ENCODE measurements at places on chromosomes 3 and 15.

DNA sequence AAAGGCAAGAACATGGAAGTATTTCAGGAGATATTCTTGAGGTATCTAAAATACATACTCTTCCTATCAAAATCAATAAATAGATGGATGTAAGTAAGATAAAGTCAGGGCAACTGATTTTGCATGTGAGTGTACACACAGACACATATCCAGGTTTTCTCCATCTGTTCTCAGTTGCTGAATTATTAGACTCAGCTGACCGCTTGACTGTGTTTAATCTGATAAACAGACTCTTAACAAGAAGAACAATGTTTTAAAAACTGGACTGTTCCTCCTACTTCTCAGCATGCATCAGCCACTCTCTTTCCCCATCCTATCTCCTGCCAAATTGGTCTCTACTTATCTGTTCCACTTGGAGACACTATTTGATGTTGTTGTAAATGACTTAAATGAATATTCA, 73.5 kb downstream of the GOLGA8G start:
- peak; percentile 5 for DNase-seq

DNA sequence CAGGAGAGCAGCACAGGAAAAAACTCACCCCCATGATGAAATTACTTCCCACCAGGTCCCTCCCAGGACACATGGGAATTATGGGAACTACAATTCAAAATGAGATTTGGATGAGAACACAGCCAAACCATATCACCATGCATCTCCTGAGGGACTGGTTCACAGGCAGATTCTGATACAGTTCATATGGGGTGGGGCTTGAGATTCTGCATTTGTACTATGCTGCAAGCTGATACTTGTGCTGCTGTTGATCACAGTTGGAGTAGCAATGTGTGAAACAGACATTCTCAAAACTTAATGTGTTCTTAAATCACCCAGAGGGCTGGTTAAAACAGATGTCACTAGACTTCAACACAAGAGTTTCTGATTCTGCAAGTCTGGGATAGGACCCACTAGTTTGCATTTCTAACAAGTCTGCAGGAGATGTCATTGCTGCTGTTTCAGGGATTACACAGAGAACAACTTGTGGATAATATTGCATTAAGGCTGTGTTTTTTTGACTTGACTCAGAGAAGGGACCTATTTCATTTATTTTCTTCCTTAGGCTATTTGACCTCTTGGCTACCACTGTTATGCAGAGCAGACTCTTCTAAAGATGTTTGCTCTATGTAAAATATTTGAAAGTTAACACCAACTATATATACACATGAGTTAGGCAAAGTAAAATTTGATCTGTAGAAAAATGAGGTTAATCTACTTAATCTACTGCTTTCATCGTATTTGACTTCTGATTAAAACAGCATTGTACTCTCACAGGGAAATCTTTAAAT, 194.2 kb upstream of the CNTN3 start:
- DNase-seq = no peak

GRCh38 chr15:61621146-61621545, 392.0 kb upstream of the RORA start:
- no peak for DNase-seq

DNA sequence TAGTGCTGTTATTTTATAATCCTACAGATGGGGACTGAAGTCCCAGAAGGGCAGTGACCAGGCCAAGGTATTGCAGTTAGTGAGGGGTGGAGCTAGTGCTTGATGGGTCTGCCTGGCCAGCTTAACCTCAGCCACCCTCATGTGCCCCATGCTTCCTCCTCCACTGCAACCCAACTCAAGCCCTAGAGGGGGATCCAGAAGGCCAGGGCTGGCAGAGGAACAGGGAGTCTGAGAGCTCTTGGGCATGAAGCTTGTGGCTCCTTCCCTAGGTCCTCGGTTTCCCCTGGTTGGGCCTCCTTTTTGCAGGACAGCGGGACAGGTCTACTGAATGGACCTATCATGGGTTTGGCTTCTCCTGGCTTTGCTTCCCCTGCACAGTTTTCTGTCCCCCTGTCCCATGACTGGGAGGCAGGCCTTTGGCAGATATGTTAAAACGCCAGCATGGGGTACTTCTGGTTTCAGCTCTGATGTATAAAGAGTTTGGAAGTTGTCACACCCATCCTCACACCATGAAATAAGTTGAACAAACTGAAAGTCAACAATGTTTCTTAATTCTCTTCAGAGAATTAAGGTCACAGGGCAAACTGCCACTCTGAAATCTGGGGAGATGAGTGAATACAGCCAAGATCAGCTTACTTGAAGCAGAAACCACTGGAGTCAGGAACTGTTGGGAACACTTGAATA, 103.3 kb downstream of the SMAD6 start:
- DNase-seq = no peak

GRCh38 chr3:14285548-14285925, 106.9 kb downstream of the LSM3 start:
- no peak for DNase-seq

DNA sequence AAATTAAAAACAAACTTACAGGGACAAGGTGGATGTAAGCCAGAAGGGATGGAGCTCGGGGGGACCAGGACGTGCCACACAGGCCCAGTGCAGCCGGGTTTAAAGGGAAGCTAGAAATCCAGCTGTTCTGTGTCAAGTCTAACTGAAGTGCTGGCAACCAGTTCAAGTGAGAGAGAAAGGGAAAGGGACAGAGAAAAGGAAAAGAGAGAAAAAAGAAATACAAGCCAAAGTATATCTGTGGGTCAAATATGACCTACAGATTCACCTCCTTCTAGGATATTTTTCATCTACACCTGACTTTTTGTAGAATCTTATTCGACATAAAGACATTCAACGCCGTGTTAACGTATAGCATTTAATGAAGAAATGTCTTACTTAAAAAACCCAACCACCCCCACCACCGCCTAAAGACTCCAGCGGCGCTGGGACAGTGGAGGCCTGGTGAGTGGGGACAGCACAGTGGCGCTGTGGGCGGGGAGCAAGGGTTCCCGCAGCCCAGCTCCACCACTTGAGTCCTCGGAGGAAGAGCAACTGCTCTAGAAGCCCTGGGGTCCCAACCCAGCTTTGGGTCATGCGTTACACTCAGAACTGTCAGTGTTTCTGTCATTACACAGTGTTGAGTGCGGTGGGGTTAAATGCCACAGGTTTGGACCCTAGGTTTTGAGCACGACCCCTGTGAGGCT, 62.3 kb downstream of the CHSY1 start:
- no peak for DNase-seq

DNA sequence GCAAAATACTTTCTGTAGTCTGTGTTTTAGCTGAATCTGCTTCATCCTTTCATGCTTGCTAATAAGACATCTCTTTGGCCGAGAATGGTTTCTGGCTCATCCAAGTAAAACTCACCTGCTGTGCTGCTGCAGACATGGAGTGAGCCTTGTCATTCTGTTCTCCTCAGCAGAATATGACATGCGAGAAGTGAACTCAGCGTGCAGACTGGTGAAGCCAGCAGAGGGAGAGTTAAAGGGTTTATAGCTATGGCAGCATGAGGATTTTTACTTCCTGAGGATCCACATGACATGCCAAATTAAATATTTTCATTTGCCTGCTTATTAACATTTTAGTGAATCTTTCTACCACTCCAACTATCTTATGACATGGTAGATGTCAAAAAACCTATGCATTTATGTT, 658.4 kb upstream of the NECTIN3 start:
- no peak for DNase-seq

DNA sequence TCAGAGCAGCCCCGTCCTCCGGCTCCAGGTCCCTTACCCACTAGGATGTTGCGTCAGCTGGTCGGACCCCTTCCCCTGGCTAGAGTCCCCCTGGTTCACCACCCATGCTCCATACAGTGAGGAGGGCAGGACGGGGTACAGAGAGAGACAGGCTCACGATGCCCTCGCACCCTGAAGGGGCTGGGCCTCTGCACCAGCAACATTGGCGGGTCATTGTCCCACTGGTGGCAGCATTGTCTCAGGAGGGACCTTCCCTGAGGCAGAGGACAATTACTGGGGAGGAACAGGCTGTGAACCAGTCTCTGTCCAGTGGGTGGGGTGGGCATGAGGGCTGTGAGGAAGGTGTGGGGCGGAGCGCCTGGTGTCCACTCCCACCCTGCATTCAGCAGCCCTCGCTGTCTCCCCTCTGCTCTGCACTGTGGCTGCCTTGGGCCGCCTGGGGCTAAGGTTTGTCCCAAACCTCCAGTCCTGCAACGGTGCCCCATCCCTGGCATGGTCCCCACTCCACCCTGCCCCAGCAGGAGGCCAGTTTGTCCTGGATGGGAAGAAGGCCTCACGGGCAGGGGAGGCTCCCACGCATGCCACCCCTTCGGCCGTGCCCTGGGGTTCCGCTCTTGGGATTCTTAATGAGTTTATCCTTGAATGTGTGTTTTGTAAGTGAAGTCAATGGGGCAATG, 48.0 kb upstream of the KLF13 start:
- DNase-seq = no peak
